RWPE1 (cell line): ENCODE measurements at places on chromosomes 1 and 21.

- peak; percentile 82 for DNase-seq
Observed at GRCh38 chr1:157968946-157969345, 24.5 kb upstream of the KIRREL1 start.

GRCh38 chr1:32350785-32351398, 11.4 kb downstream of the FAM229A start:
- DNase-seq = peak; percentile 84

- no peak for DNase-seq
Observed at GRCh38 chr1:115837740-115838421, 3.0 kb downstream of the NHLH2 start.

DNA sequence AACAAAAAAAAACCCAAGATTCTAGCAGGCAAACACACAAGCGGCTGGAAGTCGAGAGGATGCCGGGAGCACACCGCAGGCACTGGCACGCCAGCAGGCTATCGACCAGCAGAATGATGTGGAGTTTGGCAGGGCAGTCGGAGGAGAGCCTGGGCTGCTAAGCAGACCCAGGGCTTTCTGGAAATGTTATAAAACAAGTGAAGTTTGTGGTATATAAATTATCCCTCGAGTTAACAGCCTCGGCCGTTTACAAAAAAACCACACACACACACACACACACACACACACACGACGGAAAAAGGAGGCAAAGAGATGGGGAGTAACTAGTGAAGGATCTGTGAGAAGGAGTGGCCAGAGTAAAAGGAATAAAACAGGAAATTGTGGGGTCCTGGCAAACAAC, 87.2 kb upstream of the IVNS1ABP start:
- no peak for DNase-seq

GRCh38 chr21:38660333-38661196, 145.2 kb upstream of the ETS2 start:
- DNase-seq = no peak

DNA sequence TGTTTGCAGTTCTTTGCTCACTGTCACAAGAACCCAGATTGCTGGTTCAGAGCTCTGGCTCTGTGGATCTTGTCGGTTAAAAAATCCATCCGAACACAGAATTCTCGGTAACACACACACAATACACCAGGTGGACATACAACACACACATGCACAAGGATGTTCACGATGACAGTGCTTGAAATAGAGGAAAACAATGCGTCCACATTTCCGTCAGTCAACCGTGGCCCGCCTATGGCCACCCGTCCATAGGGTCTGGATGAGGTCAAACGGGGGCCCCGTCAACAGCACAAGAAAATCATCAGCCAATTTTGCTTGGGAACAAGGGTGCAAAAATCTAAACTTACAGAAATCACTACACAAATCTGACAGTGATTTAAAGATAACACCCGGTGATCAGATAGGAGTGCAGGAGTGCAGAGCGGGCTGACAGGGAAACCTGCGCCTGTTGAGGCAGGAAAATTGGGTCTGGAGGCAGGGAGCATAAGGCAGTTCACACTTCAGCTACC, 50.4 kb upstream of the SLC19A1 start:
- no peak for DNase-seq
